ENCODE measurements at places on chromosomes 5 and 9.
A peak's percentile ranks its signal among the peaks of the same experiment; 100 is the strongest.

GRCh38 chr5:43227655-43228054 lies 35.6 kb downstream of the NIM1K start:
- DNase-seq = peak; percentile 48

GRCh38 chr5:29005386-29005785 lies 1967.0 kb upstream of the CDH9 start:
- DNase-seq = no peak

DNA sequence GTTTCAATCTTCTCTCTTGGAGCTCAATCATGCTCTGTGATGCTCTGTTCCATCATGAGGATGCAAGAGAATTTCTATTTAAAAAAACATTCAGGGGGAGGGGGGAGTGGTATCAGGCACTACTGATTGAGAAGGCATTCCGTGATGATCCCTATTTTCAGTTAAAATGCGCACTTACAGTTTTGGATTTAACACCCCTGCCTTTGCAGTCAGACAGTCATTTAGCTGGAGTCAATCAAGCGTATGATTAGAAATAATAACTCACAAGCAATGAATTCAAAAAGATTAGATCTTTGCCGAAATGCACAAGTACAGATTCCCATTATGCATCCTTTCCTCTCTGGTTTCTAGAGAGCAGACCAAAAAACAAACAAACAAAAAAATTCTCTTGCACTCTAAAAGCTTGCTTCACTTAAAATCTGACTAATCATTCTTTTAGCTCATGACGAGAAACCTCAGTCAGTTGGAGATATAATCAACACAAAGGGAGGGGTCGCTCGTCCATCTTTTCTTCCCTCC lies 55.4 kb downstream of the EFNA5 start:
- no peak for DNase-seq

- peak; percentile 45 for DNase-seq
Measured at GRCh38 chr9:34139477-34140146, 13.1 kb upstream of the DCAF12 start.

GRCh38 chr5:179368126-179368805 lies 23.0 kb upstream of the ADAMTS2 start:
- no peak for DNase-seq

GRCh38 chr5:136810261-136810801 lies 445.0 kb upstream of the TRPC7 start:
- DNase-seq = no peak

Measured in COLO829 (cell line).